ENCODE measurements at places on chromosomes 5 and 9.

- DNase-seq: no peak
Measured at GRCh38 chr5:43609752-43610151, 6.8 kb downstream of the NNT start.

DNA sequence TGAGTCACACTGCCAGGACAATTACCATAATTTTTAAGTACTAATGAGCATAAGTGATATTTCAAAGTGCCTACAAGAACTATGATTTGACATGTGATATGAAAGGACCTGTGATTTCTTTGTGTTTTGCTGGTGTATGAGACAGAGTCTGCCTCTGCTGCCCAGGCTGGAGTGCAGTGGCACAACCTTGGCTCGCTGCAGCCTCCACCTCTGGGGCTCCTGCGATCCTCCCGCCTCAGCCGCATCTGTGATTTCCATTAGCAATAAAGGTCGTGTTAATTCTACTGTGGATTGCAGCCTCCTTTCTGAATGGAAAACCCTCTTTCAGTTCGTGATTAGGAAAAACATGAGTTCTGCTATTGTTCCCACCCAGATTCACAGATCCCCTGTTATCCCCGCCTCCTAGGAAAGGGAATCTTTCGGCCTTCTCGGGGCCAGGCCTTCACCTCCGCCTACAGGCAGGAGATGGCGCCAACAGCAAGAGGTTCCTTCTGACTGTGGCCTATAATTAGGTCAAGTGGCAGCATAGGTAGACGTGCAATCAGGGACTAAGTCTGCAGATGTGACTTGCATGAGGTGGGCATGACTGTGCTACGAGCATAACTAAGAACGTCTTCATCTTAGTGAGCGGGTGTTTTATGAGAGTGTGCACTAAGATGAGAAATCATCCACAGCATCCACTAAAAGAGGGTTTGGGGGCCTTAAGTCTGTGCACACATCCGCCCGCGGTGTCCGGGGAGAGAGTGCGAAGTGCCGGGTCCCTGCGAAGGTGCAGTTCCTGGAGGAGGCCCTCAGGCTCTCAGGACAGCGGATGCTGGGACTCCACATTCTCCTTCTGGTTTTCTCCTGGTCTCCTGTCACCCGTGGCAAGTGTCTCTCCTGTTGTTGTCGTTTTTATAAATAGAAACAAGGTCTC, 23.1 kb downstream of the TRIM7 start:
- peak; percentile 70 for DNase-seq

DNA sequence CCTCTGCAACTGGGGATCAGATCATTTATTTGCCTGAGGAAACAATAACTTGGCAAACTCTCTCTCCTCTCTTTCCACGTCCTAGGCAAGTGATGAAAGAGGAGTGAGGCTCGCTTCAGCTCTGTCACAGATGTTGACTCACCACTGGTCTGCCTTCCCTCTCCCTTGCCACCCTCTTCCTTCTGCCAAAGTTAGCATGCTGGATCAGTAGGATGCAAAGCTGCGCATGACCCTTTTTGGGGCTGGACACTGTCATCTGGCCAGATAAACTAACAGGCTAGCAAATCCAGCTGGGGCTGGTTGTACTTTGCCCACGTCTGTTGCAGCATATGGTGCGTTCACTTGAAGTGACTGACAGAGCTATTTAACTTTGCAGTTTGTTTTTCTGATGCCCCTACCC, 36.2 kb upstream of the SMARCA2 start:
- no peak for DNase-seq

- DNase-seq: no peak
Measured at GRCh38 chr5:85143138-85143537, 758.5 kb upstream of the EDIL3 start.

DNA sequence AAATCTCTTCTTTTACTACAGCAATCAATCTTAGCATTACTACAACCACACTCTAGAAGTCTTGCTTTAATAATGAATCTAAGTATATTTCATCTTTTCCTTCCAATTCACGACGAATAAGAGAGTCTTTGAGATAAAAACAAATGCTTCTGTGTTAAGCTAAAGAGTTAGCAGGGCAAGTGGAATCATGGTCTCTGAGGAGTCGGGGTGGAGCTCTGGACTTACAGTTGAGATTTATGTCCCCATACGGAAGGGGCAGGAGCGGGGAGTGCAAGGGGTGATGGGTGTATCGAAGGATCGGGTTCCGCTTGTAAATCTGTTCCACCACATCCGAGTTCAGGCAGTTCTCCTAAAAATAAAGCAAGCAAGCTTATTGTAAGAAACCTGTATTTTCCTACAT, 59.0 kb upstream of the RETREG1 start:
- no peak for DNase-seq

GRCh38 chr5:158563760-158564390, 535.8 kb downstream of the EBF1 start:
- DNase-seq: no peak

- DNase-seq: no peak
Measured at GRCh38 chr5:33282696-33283095, 158.1 kb upstream of the TARS1 start.

GRCh38 chr9:80437091-80437640, 865.4 kb downstream of the TLE4 start:
- DNase-seq: no peak

- DNase-seq: no peak
Measured at GRCh38 chr9:96350866-96351265, 32.6 kb downstream of the SLC35D2 start.

DNA sequence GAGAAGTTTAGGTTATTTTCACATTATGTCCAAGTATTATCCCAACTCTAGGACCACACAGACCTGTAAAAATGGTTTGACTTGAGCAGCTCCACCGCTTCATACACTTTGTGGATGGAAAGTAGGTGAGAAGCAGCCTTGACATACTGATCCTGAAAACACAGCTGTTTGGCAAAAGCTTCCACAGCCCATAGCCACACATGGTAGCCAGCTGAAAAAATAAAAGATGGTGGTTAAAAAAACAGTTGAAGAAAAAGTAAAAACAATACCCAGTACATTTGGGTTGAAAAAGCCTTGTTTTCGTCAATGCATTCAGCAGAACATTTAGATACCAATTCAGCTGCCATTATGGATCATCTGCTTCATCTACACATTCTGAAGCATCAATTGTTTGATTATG, 36.7 kb downstream of the GEMIN5 start:
- DNase-seq: peak; percentile 76

DNA sequence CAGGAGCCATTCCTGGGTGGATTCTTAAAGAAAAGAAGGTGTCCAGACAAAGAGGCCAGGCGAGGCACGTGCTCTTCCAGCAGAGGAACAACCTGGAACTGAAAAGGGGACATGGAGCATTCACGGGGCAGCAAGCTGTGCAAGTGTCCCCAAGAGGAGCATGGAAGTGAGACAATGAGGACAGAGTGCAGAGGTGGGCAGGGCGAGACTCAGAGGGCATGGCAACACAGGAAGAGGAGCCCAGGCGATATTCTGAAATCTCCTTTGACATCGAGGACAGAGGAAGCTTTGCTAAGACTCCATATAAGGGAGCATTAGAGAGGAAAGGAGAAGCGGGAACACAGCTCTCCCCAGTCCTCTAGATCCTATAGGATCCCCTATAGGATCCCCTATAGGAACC, 29.4 kb upstream of the SPATA31E1 start:
- no peak for DNase-seq

GRCh38 chr5:82785456-82785855, 291.7 kb downstream of the TMEM167A start:
- DNase-seq: no peak

GRCh38 chr5:40238066-40238745, 441.5 kb upstream of the PTGER4 start:
- no peak for DNase-seq

- no peak for DNase-seq
Measured at GRCh38 chr5:157471709-157472108, 11.7 kb downstream of the NIPAL4 start.

DNA sequence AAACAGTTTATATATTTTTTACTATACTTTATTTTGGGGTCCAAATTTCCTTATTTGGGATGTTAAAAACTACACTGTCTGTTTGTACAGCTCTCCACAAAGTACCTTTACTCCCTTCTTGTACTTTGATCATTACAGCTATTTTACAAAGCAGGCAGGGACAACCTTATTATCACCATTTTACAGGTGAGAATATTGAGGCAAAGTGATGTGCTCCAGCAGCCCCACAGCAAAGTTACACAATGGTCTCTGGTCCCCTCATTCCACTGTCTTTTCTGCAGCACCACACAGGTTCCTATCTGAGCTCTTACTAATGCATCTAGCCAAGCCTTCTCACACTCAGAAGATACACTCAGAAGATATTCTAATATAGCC, 457.3 kb downstream of the RASEF start:
- no peak for DNase-seq

DNA sequence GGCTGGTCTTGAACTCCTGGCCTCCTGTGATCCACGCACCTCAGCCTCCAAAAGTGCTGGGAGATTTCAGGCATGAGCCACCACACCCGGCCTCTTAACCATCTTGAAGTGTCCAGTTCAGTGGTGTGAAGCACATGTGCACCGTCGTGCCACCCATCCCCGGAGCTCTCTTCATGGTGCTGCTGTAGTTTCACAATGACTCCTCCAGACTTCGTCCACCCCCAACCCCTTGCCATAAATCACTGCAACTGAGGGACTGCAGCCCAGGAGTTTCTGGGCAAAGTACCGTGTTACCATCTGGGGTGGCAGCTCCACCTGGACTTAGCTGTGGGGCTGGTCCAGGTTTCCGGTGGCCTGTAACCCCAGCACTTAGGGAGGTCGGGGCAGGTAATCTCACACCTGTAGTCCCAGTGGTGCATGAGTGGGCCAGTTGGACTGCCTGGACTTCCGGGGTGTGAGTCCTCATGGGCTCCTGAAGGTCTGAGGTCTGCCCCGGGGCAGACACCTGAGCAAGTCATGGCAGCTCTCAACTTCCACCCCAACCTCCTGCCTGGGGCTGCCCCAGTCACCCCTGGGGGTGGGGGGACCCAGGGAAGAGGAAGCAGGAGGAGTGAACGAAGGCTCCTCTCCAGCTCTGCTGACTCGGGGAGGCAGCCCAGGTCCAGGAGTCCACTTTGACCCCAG, 6.6 kb upstream of the N4BP3 start:
- no peak for DNase-seq

DNA sequence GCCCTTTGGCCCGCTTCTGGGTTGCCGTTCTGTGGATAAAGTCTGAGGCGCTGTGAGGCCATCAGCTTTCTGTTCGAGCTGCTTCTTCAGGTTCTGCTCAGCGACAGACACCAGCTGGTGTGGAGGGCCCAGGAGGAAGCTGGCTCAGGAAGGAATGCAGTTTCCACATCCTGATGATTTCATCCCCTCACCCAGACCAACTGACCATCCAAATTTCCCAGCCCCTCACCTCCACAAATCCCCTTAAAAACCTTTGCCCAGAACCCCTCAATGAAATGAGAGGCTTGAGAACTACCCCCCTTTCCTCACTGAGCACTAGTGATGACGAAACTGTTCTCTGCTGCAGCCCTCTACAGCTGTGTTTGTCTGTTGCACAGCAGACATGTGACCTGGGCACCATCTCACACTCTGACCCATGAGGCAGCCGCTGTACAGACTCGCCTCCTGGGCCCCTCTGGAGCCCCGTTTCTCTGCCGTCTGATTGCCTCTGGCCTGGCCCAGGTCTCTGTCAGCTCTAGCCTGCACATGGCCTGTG, 45.4 kb downstream of the SPATA31C2 start:
- no peak for DNase-seq

DNA sequence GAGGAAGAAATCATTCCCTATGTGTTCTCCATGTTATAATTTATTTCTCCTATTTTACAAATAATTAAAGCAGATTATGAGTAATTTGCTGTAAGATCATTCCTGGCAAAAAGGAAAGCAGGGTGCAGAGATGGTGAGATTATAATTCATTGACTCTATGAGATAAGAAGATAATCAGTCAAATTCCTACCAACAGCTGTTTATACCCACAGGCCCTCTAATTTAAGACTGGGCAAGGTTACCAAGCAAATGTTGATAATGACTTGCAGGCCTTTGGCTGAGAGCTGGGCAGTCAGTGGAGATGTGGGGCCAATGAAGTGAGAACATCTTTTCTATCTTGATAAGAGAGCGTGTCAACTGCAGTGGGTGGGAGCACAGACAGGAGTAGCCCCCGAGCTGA, 222.7 kb downstream of the ICE1 start:
- DNase-seq: no peak

- no peak for DNase-seq
Measured at GRCh38 chr9:81474125-81474524, 215.2 kb downstream of the TLE1 start.

GRCh38 chr5:81850501-81851357, 99.8 kb upstream of the SSBP2 start:
- DNase-seq: peak; percentile 11

- DNase-seq: no peak
Measured at GRCh38 chr5:74085782-74086181, 459.8 kb downstream of the ARHGEF28 start.

DNA sequence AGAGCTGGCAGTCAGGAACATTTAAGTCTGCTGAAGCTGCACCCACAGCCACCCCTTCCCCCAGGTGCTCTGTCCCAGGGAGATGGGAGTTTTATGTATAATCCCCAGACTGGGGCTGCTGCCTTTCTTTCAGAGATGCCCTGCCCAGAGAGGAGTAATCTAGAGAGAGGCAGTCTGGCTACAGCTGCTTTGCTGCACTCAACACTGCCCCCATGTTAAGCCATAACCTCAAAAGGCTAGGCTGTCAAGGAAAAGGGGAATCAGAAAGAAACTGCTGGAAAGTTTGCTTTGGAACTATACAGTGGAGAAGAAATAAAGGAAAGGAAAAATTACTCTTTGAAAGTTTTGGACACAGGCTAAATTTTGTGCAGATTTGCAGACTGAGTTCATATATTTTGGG, 127.2 kb downstream of the MACIR start:
- no peak for DNase-seq

DNA sequence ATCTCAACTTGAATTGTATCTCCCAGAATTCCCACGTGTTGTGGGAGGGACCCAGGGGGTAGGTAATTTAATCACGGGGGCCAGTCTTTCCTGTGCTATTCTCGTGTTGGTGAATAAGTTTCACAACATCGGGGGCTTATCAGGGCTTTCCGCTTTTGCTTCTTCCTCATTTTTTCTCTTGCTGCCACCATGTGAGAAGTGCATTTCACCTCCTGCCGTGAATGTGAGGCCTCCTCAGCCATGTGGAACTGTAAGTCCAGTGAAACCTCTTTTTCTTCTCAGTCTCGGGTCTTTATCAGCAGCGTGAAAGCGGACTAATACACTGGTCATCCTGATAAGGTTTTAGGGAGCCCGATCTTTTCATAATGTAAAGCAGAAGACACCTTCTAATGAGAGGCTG, 687.0 kb upstream of the FTMT start:
- no peak for DNase-seq

DNA sequence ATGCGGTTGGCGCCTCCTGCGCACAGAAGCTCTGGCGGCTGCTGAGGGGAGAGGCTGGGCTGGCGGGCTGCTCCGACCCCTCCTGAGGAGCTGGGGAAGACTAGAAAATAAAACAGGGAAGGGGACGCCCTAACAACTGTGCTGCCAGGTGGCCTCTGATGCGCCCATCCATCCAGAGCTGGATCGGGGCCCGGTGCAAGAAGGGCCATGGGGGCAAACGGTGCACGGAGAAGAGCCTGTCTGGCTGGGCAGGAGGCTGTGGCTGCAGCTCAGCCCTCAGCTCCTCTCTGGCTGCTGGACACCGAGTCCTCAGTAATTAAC, 21.0 kb upstream of the MRNIP start:
- no peak for DNase-seq

- DNase-seq: no peak
Measured at GRCh38 chr5:157225469-157226422, 40.2 kb upstream of the CYFIP2 start.

All from astrocyte of the spinal cord (primary cell).